ENCODE measurements at places on chromosomes 6 and 20.
A peak's percentile ranks its signal among the peaks of the same experiment; 100 is the strongest.

GRCh38 chr6:60668428-60668827 is 1617.6 kb downstream of the KHDRBS2 start:
- DNase-seq: no peak

- no peak for DNase-seq
These were observed 60.5 kb upstream of the SGK1 start for GRCh38 chr6:134378426-134378825.

- peak; percentile 56 for DNase-seq
These were observed 203.1 kb downstream of the JARID2 start for GRCh38 chr6:15449011-15449410.

GRCh38 chr6:80921861-80922460 is 815.5 kb downstream of the BCKDHB start:
- peak; percentile 10 for DNase-seq

DNA sequence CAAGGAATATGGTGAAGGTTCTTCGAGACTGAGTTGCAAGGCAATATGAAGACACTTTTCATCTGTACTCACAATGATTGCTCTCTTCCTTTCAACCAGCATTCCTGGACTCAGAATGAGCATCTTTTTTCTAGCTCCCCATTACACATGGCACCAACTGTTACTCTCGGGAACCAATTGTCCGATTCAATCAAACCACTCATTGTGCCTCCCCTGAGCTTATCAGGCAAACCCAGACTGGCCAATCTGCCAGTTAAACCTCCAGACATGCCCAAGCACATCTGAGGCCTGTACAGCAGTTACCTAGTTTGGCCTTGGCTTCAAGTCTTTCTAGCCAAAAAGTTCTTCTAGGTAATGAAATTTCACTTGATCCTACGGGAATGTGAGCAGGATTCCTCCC is 164.1 kb downstream of the ID4 start:
- no peak for DNase-seq

DNA sequence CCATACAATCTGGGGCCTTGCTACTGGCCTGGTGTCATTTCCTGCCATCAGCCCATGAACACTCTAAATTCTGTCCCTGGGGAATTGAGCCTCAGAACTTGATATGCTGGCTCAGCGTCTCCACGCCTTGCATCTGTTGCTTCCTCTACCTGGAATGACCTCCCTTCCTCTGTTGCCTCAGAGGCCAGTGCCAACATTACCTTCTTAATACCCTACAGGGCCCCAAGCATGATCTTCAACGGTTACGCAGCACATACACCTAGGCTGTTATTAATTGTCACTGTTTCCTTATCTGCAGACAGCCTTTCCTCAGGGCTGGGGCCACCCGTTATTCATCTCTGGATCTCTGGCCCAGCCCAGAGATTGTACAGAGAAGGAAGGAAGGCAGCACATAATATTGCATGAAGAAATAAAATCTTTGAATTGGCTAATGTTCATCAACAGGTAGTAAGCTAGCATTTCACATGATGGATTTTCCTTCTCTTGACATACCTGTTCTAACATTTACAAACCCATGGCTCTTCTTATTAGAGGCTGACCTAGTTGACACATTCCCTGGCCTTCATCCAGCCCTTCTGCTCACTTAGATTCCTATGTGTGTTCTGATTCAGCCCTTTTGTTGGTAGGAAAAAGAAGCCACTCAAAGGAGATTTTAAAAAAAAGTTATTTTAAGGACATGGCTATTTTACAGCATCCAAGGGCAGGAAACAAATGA is 8.4 kb upstream of the RNF182 start:
- peak; percentile 4 for DNase-seq

DNA sequence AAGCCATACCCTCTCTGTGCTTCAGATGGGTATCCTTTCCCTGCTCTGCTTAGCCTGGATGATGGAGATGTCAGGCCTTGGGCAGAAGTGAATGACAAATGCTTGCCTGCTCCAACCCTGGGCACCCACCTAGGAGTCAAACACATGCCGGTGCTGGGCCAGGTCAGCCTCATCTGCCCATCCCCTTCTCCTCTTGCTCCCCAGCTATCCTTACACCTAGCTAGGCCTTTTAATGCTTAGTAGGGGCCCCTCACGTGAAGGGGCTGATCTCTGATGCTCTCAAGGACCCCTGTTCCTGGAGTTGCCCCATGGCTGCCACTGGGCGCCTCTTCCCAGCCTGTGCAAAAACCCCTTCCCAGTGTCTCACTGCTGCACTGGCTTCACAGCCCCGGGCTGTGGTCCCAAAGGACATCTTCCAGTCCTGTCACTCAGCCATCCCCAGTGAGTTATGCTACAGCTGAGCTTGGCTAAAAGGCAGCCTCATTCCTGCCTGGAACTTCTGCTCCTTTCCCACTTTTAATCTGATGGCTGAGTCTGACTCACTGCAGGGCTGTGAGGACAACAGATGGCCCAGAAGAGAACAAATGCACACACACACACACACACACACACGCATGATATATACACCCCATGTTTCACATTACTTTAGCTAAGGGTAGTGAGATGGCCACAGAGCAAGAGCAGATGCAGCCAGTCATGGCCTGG is 12.8 kb upstream of the SDCBP2 start:
- DNase-seq: peak; percentile 82

GRCh38 chr20:37359331-37359730 is 13.4 kb downstream of the SRC start:
- DNase-seq: no peak

DNA sequence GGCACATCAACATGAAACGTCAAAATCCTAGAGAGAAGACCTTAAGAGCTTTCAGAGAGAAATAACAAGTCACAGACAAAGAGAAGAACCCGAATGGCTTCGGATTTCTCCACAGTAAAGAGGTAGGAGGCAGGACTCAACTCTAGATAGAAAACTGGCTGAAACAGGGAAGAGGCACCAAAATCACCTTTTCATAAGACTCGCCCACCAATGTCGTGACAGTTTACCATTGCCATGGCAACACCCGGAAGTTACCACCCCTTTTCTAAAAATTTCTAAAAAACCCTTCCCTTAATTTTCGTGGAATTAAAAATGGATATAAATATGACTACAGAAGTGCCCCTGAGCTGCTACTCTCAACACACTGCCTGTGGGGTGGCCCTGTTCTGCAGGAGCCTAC is 12.3 kb upstream of the DEFB121 start:
- DNase-seq: no peak

GRCh38 chr6:54618572-54618971 is 228.0 kb upstream of the FAM83B start:
- no peak for DNase-seq

- no peak for DNase-seq
These were observed 99.8 kb downstream of the HIVEP2 start for GRCh38 chr6:142845143-142845571.

GRCh38 chr20:9838378-9839295 is at the start of gene PAK5:
Gene PAK5, minus strand, starts transcription at chr20:9839076. Its CDS starts 194,748 bp downstream, at chr20:9644328.
- peak; percentile 18 for DNase-seq

DNA sequence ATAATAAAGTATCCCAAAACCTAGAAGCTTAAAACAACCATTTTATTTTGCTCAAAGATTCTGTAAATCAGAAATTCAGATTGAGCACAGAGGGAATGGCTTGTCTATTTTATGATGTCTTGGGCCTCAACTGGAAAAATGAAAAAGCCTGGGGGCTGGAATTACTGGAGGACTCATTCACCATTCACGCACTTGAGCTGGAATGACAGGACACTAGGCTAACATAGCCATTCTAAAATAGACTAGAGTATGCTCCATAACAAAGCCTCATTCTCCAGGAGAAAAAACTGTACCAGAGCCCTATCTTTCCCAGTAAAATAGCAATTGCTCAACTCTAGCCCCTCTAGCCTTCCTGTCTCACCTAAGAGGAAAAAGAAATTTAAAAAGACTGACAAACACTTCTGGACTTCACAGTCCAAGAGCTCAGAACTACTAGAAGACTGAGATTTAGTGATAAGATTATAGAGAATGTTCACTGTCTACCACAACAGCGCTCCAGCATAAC is 145.4 kb upstream of the BTBD3 start:
- DNase-seq: no peak

DNA sequence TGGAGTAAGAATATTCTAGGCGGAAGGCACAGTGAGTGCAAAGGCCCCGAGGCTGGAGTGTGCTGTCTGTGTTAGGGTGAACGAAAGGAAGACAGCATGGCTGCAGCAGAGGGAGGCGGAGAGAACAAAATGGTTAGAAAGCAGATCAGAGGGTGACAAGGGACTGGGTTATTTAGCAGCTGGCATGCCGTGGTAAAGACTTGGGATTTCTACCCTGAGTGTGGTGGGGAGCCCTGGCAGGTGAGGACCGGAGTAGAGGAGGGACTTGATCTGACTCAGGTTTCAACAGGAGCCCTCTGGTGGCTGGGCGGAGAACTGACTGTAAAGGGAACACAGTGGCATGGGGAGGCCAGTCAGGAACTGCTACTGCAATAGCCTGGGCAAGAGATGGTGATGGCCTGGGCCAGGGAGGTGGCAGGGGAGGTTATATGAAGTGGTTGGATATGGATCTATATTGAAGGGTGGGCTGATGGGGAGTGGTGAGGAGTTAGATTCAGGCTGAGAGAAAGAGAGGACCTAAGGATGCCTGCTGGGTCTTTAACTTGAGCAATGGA is 38.0 kb downstream of the PIM1 start:
- peak; percentile 85 for DNase-seq

DNA sequence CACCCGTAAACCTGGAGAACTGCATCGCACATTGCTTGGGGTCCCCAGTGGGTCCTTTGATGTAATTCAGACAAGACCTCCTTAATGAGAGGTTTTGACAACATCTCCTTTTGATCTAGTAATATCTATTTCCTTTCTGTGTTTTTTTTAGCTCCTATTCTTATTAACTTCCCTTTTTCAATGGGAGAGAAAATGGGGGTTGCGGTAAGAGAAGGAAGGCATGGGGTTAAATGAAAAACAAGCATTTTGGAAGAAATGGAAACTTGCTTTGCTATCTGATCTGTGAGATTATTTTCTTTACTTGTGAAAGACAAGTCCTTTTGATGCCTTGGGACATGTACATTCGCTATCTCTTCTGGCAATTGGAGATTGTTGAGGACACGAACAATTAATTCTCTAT is 418.6 kb upstream of the MAN1A1 start:
- no peak for DNase-seq

- DNase-seq: no peak
These were observed 31.9 kb downstream of the DUSP22 start for GRCh38 chr6:324116-324728.

GRCh38 chr6:47851091-47851490 is 69.3 kb downstream of the OPN5 start:
- no peak for DNase-seq

DNA sequence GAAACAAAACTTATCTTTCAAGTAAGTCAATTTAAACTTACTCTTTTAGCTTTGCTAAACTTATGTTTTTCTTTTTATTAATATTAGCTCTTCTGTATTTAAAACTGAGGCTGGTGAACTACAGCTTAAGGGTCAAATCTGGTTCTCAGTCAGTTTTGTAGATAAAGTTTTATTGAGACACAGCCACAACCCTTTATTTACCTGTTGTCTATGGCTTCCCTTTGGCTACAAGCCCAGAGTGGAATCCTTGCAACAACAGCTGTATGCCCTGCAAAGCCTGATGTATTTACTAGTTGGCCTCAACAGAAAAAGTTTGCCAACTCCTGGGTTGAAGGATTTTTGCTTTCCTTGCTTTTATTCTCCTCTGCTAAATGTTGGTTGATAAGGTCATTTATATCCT is 491.4 kb upstream of the RNF217 start:
- no peak for DNase-seq

DNA sequence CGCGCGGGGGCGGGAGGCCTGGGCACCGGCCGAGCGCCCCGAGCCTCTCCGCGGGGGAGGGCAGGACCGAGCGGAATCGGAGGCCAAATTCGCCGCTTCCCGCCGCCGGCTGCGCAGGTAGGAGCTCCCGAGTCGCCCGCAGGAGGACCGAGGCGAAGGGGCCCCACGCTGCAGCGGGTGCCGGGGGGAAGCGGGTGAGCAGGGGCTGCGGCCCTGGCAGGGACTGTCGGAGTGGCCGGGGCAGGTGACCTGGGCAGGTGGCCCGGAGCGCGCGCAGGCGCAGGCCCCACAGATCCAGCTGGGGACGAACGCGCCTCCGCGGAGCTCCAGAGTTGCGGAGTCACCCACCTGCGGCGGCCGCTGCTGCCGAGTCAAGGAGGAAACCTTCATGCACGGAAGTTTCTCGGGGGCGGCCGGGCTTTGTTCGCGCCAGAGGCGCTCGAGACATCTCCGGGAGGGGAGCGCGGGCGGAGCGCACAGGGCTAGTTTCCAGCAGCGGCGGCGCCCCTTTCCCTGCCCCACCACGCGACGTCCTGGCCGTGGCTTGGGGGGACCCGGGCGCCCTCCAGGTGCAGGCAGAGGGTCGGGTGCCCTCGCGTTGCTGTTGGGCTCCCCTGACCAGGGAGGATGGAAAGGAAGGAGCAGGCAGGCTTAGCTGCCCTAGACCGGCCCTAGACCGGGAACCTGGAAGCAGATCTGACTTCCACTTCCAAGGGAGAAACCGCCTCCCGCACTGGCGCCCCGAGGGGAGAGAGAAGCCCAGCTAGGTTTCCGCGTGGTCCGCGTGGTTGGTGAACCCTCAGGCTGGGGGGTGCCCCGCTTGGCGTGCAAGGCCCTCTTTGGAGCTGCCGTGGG is 590 bp downstream of the SLCO4A1 start:
- DNase-seq: no peak

- no peak for DNase-seq
These were observed 116.5 kb downstream of the SAMD5 start for GRCh38 chr6:147624946-147625515.

DNA sequence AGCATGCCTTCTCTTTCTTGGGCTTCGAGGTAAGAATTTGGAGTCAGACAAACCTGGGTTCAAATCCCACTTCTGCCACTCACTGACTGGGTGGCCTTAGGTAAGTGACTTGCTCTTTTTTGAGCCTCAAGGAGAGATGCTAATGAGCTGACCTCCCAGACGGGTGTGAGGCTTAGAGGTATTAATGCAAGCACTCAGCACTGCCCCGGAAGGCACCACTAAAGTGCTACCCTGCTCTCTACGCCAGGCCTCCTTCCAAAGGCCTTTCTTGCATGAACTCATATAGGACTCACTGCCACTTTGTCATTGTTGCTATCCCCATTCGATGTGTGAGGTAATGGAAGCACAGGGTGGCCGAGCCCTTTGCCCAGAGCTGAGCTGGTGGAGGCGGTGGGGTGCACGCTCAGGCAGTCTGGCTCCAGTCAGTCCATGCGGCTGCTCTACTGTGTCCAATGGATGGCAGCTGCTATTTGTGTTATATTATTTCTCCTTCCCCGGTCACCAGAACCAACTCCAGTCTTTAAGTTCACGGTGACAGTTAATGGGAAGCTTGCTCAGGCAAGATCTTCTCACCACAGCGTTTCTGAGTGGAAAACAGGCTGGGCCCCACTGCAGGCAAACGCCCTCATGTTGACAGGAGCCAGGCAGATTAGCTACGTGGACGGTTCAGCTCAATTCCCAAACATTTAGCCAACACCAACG is 55.2 kb upstream of the MLN start:
- no peak for DNase-seq

Data from fibroblast of pulmonary artery (primary cell).